ENCODE measurements at places on chromosomes 11 and 22.

DNA sequence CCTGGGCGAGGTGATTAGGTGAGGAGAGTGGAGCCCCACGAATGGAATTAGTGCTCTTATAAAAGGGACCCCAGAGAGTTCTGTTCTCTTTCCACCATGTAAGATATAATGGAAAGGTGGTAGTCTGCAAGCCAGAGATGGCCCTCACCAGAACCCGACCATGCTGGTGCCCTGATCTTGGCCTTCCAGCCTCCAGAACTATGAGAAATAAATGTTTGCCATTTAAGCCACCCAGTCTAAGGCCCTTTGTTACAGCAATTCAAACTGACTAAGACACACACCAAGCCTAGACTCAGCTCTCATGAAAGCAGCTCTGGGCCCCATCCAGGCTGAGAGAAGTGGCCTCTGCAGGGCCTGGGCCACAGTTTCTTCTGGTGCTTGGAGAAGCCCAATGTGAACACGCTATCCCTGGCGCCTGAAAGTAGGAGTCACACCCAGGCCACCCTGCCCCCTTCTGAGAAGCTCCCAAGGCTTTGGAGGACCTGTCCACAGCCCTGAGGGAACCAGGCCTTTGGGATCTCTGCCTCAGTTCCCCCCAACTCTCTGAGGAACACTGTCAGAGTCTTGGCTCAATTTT, 35.3 kb upstream of the LYVE1 start:
- no peak for DNase-seq

DNA sequence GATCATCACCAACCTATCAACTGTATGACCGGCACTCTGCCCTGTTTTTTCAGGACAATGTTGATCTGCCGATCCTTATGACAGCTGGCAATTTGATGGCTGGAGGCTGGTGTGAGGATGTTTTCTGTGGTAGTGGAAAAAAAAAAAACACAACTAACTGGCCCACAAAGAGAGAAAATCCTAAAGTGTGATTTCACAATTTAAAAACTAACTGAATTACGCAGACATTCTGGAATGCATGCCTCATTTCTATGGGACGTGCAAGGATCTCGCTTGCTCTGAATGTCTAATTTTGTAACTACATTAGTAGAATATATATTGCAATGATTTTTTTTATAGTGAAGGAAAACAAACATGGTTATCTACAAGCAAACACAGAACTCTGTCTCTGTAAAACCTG, 590.5 kb downstream of the ETS1 start:
- DNase-seq, result no peak

DNA sequence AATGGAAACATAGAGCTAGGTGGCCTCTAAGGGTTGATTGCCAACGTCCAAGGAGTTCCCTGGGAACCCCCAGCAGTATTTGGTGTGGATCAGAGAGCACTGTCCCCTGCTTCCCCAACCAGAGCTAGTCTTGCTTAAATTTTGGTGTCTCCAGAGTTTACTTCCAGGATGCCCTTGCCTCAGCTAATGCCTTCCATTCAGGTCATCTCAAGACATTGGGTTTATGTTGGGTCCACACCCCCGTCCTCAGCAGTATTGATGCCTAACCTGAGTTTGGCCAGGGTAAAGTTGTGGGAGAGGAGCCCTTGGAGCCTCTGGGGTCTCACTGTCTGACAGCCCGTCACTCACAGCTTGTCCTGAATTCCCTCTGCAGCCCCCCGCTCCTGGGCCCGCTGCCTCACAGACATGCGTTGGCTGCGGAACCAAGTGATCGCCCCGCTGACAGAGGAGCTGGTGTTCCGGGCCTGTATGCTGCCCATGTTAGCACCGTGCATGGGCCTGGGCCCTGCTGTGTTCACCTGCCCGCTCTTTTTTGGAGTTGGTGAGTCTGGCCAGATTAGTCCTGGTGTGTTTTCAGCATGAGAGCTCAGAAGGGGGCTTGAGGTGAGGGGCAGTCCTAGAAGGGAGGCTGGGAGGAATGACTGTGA, 1.4 kb downstream of the RCE1 start:
- DNase-seq, result no peak

GRCh38 chr11:75371949-75372876, 20.8 kb upstream of the ARRB1 start:
- no peak for DNase-seq

DNA sequence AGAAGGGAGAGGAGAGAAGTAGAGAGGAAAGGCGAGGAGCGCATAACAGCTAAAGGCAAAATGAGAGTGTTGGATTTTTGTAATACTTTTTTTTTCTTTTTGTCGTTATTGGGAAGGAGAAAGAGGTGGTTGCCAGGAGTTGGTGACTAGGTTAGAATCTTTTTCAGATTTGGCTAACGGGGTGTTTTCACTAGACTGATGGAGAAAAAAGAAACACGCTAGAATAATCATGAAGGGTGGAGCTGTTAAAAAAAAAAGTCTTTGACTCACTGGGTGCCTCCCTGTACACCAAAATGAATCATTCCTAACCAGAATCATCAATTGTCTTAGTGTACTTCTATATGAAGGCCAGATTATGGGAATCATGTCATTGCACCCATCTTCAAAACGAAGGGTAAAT, 12.7 kb downstream of the BLID start:
- DNase-seq, result no peak

GRCh38 chr22:50705851-50706351, 32.1 kb upstream of the ACR start:
- DNase-seq, result no peak

- no peak for DNase-seq
These were observed 78.0 kb upstream of the PPARA start for GRCh38 chr22:46072110-46072881.

DNA sequence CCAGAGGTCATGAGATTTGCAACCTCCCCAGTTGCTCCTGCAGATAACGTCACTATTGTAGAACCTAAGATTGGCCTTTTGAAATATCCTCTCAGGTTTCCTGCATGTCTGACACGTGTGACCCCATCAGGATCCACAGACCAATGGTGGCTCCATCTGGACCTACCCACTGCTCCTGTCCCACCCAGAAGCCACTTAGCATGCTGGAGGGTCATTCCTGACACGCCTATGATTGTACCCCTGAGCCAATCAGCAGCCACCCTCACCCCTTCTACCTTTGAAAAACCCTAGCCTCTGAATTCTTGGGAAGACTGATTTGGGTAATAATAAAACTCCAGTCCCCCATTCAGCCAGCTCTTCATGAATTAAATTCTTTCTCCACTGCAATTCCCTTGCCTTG, 20.1 kb upstream of the NARS2 start:
- DNase-seq, result no peak

GRCh38 chr11:42473106-42473505, 838.7 kb upstream of the API5 start:
- no peak for DNase-seq

DNA sequence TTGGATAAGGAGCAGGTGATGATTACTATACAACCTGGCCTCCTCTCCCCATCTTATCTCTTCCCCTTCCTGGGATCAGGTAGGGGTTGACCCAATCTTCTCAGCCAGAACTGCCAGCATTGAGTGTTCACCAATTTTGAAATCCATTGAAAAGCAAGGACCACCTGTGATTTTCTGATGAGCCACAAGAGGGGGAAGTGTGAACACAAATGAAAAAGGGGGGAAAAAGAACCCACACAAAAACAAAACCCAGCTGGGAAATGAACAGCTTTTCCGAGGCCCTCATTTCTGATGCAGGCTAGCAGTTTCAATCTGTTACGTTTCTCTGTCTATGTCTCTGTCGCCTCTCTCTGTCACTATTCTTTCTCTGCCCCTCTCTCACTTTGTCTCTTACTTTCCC, 161.9 kb downstream of the INSC start:
- DNase-seq, result no peak

GRCh38 chr11:41872870-41873269, 413.4 kb upstream of the LRRC4C start:
- DNase-seq, result no peak

DNA sequence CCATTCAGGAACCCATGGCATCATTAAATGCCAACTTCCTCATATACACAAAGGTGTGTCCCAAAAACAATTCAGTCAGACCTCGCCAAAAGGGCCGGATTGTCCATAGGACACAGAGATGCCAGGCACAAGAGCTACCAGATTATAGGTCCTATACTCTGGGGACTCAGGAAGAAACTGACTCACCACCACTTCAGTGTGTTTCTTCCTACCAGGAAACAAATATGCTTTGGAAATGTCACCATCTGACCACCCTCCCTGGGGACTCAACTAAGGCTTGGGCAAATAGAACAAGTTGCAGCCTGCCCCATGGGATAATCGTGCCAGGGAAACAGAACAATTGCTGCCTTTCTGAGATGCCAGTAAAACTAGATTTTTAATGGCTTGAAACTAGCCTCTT, 11.7 kb downstream of the POU2AF3 start:
- DNase-seq, result peak; percentile 60

GRCh38 chr11:120337355-120338106, 1.3 kb downstream of the ARHGEF12 start:
- no peak for DNase-seq

GRCh38 chr11:30171661-30172060, 59.2 kb upstream of the FSHB start:
- no peak for DNase-seq

- DNase-seq, result no peak
These were observed 97.8 kb downstream of the TRMU start for GRCh38 chr22:46433318-46433717.

DNA sequence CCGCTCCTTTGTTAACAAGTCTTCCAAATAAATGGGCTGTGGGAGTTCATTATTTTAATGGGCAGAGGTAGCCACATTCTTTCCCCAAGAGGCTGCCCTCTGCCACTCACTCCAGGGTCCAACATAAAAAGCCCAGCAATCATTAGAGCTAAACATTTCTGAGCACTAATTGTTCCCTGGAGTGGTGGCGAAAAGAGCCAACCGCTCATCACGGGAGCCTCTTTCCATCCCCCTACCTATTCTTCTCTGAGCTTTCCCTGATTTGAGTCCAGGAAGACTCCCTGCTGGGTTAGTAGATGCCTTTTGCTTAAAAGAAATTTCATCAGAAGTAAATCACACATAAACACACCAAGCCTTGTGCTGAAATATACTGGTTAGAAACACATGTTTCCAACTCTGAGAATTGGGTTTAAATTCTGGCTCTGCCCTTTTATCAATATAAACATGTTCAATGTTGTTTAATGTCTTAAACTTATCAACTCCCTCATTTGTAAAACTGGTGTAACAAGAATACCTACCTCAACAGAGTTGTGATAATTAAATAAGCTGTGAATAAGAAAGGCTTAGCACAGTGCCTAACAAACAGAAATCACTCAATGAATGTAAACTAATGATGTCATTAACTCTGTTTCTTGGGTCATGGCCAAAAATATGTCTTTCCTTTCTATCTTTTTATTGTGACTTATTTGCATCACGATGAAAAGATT, at the start of gene OR5A2:
Gene OR5A2 (minus strand): TSS at position 53 of the 707 bp plus-strand sequence. CDS start 3,460 bp downstream, outside the sequence.
- no peak for DNase-seq

DNA sequence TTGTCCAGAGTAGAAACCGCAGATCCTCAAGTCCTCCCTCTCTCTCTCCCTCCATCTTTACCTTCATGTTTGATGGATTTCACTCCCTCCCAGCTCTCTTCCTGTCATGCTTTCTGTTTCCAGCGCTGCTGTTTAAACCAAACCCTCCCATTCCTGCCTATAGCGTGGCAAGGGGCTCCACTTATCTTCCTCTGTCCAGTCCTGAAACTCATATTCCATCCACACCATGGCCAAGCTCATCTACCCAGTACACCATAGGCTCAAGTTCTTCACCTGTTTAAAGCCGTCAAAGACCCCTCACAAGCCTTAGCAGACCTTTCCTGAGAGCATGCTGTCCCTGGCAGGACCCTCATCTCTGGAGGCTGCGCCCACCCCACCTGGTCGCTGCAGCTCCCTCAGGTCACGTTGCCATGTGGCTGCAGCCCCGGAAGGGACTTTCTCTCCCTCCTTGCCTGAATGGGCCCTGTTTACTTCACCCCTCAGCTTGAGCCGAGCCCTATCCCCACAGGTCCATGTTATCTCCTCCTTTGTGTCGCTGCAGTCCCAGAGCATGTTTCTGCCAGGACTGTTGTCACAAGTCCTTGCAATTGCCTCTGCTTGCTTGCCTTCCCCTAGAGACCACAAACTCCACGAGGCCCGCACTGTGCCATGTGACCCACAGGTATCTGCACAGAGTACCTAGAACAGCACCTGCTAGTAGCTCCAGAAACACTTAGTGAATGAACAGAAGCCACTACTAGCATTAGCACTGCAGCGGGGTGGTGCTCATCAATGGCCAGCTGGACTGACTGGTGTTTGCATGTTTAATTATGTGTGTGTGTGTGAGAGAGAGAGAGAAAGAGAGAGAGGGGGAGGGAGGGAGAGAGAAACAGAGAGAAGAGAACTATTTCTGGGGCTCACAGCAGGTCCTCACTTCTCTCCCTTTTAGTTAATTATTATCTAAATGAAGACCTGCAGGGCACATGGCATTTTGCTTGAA, 149.4 kb upstream of the SNX19 start:
- DNase-seq, result no peak

GRCh38 chr11:88596786-88597185, 259.2 kb upstream of the CTSC start:
- no peak for DNase-seq

DNA sequence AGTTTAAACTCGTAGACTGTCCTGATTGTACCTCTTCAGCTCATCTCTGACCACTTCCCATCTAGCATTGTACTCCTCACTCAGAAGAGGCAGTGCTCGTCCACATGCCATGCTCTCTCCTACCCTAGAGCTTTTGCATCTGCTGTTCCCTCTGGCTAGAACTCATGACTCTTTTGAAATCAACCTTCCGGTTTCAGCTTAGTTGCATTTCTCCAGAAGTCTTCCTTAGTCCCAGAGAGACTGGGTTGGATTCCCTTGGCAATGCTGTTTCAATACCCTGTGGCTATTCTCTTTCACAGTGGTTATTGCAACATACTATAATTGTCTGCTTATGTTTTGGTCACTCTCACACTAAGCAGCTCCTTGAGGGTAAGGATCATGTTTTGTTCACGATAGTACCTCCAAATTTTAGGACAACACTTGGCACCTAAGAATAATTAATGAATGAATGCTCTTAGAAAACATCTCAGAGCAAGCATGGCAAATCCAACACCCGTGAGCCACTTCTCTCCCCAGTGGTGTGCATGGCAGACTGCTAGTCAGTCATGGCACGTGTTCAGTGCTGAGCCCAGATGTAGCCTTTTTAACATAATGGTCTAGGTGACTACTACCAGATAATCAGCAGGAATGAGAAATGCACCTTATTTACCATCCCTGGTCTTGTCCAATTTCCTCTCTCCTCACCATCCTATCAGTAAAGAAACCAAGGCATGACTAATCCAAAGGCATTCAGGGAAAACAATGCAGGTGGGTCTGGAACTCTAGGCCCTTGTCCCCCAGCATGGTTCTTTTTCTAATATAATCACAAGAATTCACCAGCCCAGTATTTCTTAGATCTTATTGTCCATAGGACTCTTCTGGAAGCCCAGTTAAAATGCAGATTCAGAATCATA, 14.5 kb downstream of the SEPTIN3 start:
- no peak for DNase-seq

DNA sequence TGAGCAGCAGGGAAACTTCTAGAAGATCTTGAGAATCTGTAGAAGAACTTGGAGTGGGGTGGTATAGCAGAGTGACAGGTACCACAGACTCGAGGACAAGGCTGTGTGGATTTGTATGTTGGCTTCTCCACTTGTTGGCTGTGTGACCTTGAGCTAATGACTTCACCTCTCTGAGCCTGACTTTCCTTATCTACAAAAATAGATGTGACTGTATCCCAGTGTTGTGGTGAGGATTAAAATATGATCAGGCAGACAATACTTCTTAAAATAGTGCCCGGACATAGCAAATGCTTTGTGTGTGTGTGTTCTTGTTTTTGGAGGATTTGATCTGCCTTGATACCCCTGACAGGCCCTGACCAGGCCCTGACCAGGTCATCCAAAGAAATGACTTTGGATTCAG, 40.8 kb downstream of the MYO18B start:
- DNase-seq, result no peak

GRCh38 chr11:87417951-87418350, 380.2 kb downstream of the TMEM135 start:
- no peak for DNase-seq
